ENCODE measurements at places on chromosomes 5 and 9.

- no peak for DNase-seq
These were observed 451.9 kb upstream of the C9orf72 start for GRCh38 chr9:28025186-28025585.

DNA sequence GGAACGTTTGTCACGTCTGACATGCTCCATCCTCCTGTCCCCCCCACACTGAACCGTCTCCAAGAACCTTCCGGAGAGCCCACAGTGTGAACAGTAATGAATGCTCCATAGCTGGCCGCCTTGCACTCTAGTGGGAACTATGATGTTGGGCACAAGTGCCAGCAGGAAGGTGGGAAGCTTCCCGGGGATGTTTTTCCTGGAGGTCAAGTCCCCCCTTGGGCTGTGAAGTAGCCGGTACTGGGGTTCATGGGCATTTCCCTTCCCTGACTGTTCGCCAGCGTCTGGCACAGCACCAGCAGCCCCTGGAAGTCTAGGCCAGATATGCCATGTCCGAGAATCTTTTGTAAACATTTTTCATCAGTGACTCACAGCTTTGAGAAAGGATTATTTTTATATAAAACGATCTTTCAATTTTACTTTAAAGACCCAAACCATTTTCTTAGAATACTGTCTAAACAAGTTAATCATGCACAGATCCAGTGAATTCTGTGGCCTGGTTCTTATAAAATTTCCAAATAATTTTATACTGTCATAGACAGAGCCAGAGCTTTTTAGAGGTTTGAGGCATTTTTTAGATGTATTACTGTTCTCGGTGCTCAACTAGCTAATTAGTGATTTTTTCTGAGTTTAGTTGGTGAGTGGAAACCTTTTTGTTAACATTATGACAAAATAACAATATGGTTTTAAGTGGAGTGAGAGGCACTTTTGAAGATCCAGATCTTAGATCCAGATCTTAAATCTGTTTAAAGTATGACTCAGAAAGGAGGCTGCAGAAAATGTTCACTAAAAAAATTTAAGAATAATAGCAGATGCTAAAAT, 11.6 kb downstream of the ABL1 start:
- no peak for DNase-seq

DNA sequence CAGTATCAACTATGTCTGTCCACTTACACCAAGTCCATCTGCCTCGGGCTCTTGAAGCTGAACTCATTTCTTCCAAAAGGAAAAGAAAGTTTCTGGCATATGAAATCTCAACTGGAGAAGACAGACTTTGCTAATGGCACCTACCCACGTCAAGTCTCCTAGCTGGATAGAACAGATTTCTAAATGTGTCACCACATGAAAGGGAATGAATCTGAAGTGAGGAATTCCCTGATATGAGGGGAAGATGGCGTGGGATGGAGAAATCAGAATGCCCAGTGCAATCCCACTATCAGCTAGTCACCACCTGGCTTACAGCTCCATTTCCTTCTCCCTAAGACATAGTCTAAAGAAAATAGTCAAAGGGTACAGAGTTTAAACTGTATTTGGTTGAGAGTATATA, 144.7 kb downstream of the PAPPA start:
- no peak for DNase-seq

GRCh38 chr9:81653240-81653639, 36.1 kb downstream of the TLE1 start:
- no peak for DNase-seq

Measured in activated T-helper 1 cell treated with anti-CD3 and anti-CD28 coated beads, Interleukin-12 subunit alpha, Interleukin-12 subunit beta, Interleukin-2, Interleukin-4 antibody, amounts not matched to agents 30 ng/mL and 10 ng/mL and 1 ng/mL, durations not matched to agents 14 hours and 24 hours and 36 hours (primary cell).